ENCODE measurements at places on chromosomes 5 and 9.

- no peak for DNase-seq
These were observed 62.8 kb upstream of the IL33 start for GRCh38 chr9:6152788-6153187.

DNA sequence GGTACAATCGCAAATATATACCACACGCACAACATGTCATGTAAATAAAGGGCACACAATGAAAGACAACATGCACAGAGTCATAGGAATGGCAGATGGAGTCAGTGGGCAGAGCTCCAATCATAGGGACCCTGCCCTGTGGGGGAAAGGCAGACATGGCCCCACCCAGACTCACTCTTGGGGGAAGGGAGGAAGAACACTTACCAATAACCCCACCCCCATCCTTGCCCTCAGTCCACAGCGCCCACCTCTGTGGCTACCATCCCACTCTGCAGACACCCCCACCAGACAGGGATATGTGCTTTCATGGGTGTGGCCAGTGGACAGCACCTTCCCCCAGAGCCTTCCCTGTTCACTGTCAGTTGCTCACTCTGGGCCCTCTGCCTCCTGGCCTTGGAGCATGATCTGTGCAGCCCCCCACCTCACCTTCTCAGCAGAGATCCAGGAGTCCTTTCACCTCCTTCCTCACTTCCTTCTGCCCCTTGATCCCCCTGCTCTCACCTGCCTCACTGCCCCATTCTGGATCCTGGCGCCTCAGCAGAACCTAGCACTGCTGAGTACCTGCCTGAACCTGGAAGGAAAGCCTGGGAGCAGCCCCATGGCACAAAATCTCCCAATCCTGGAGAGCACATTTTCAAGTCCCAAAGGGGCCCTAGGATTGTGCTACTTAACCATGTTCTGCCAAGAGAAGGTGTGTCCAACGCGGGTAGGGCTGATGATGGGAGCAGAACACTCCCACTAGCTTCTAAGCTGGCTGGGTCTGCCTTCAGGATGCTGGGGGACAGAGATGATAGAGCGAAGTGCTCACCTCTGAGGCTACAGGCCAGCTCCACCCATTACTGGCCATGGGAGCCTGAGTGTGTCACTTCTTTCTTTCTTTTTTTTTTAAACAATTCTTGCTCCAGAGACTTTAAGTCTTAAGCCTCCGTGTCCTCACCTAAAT lies 1.5 kb upstream of the PHF19 start:
- DNase-seq: peak; percentile 57

DNA sequence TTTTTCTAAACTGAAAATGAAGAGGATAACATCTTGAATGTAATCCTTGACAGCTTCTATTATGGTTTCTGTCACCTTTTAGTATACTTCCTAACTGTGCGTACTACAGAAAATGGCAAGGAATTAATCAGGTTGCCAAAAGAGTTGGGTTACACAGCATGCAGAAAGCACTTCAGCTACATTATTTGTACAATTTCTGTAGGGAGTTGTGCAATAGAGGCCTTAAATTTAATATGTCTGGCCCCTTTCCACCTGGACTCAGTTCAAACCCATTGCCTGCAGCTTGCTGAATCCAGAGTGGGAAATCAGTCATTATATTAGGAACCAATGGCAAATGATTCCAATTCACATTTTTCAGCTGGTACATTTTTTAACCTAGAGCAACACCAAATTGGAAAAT lies 549.7 kb downstream of the CSNK1G3 start:
- no peak for DNase-seq

DNA sequence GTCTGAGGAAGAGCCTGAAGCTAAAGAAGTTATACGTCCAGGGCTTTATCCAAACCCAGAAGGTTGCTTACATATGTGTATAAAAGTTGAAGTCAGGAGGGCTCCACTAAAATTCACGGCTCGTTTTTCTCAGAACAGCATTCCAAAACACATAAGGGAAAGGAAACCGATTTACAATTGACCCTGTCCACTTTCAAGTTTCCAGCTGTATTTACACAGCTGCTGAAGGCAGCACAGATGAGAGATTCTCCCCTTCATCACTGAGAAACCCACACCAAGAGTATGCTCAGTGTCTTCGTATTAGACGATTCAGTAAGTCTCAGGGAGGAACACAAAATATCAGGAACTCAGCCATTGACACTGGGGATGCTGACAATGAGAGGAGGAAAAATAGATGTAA lies 5.9 kb upstream of the NREP start:
- no peak for DNase-seq

DNA sequence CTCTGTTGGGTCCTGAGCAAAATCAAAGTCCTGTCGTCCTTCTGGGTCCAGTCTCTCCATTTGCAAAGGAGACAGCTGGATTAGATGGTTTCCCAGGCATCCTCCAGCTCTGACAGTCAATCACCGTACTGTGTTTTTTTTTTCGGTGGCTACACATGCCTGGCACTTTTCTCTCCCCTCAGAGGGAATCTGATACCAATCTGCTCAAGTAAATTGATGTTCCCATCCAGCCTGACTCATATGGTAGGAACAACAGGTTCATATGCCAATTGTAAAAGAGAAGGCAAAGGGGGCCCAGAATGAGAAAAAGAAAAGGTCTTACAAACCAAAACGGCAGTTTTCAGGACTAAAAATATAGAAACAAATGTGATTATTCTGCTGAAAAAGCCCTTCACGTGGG lies 1.2 kb downstream of the FBXO10 start:
- no peak for DNase-seq

DNA sequence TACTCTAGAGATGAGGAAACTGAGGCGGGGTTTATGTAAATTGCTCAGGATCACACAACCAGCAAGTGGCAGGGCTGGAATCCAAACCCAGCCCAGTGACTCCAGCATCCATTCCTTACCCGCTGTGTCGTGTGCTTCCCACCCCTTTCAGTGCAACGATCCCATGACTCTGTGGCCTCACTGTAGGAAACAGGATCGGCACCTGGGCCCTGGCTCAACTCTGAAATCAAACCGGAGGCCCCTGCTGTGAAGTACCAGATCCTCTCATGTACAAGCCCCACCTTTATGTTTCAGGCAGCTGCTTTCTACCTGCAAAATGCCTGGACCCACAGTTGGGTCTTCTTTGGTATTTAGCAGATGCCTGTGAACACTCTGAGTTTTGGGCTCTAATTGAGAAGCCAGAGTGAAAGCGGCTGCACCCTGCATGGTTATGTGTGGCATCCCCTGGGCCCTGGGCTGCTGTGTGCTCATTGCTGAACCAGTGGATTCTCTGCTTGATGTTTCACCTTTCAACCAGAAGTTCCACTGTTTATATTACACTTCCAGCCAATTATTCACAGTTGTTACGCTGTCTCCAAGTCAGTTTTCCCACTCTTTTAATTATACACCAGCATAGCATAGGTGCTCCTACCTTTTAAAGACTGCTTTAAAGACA lies 36.7 kb downstream of the ABLIM3 start:
- DNase-seq: no peak

DNA sequence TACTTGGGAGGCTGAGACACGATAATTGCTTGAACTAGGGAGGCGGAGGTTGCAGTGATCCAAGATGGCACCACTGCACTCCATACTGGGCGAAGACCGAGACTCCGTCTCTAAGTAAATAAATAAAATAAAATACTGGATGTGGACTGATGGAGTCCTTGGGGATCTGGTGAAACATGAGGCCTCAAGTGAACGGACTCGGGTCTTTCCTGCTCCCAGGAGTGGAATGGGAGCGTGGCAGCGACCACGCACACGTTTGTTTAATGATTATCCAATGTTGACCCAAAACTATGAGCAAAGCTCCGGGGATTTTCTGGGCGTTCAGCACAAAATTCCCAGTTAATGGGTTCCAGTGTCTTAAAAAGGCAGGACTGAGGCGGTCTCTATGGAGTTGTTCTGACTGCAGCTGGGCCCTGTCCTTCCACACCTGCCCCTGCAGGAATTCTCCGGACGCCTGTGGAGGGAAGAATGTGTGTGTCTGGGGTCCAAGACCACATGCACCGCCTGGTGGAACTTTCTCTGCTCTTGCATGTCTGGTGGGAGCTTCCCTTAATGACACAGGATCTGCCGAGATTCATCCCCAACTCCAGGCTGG lies 26.6 kb downstream of the NEK6 start:
- no peak for DNase-seq

GRCh38 chr5:8953016-8953415 lies 592.9 kb downstream of the SEMA5A start:
- DNase-seq: no peak

- DNase-seq: no peak
These were observed 38.8 kb downstream of the NFX1 start for GRCh38 chr9:33329117-33329563.

DNA sequence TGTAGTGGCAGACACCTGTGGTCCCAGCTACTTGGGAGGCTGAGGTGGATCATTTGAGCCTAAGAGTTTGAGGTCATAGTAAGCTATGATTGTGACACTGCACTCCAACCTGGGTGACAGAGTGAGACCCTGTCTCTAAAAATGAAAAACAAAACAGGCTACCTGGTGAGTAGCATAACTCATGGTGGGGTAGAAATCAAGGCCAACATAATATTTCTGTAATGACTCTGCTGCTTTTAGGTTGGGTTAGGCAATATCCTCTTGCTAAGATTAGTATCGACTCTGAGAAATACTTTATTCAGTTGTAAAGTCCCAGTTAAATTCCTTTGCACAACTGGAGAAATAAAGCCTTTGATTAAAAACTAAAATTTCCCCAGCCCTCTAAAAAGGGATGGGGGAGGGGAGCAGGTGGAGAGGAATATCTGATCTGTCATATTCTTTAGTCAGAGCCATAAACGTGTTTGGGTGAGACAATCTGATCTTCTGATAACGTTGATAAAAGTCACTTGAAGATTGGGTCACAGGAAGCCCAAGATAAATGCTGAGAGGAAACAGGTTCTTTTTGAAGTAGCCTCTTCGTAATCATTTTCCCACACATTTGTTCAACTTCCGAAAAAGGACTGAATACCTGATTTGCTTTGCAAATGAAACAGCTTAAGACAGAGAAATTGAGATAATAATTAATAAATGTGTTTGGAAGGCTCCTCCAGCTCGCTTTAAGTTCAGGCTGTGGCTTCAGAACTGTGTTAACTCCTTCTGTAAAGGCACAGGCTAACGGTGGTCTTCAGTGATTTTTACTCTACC lies 14.9 kb downstream of the IL4 start:
- peak; percentile 51 for DNase-seq

- no peak for DNase-seq
These were observed 105.9 kb downstream of the GADD45G start for GRCh38 chr9:89710697-89711096.

GRCh38 chr9:121503444-121503843 lies 3.8 kb upstream of the GGTA1 start:
- no peak for DNase-seq

DNA sequence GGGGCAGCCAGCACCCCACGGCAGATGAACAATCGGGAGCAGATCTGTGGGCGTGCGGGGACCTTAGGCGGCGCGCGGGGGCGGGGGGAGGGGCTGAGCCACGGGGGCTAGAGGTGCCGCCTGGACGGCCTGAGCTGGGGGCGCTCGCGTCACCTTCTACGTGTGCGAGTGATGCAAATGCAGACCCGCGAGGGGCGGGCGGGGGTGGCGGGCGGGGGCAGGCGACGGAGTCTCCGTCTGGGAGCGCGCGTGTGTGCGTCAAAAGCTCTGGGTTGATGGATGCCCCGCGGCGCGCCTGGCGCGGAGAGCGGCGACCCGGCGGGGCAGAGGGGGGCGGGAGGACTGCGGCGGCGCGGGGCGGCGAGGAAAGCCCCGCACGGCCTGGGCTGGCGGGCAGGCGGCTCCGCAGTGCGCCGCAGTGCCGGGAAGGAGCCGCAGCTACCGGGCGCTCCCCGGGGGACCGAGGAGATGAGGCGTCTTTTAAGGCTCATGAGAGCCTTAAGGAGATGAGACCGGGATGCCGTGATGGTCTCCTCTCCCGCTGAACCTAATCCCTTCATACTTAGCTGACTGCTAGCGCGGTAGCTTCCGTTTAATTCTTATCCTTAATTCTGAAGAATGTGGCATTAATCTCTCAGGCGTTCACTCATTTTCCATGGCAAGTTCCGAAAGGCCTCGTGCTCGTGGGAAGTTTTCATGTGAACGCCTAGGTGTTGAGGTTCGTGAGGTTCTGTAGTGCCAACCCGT lies 1.5 kb downstream of the SV2C start:
- DNase-seq: peak; percentile 30

- no peak for DNase-seq
These were observed 237.1 kb downstream of the RFX3 start for GRCh38 chr9:3288686-3289085.

- no peak for DNase-seq
These were observed 396.6 kb upstream of the ZNF608 start for GRCh38 chr5:125143011-125143410.

DNA sequence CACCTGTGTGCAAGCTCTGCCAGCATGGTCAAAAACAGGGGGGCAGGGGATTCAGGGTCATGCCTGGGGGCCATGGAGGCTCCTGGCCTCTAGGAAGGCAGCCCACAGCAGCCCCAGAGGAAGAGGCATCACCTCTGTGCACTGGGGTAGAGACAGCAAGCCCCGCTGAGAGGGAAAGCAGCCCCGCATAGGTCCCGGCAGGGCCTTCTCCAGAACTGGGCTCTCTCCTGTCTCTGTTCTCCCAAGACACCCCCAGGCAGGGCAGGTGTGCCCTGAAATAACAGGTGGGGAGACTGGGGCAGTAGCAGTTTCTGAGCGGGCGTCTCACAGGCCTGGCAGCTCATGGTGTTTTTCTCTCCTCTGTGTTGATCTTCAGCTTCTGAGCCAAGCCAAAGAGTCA lies 279.1 kb downstream of the HSPA4 start:
- DNase-seq: no peak

GRCh38 chr9:72749276-72749675 lies 203.6 kb downstream of the ALDH1A1 start:
- DNase-seq: no peak

DNA sequence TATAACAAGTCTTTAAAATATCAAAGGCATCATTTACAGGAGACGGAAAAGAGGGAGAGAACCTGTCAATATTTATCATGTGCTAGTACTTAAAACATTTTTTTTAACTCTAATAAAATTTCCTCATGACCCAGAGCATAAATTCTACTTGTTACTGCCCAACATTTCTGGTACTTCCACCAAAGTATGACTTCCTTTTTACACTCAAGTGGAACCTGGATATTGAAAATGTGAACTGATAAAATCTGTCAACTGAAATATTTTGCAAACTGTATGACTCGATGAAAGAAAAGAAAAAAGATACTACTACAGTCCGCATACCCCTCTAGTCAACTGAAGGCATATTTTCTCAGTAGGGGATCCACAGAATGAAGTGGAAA lies 37.1 kb downstream of the FAM13B start:
- no peak for DNase-seq

DNA sequence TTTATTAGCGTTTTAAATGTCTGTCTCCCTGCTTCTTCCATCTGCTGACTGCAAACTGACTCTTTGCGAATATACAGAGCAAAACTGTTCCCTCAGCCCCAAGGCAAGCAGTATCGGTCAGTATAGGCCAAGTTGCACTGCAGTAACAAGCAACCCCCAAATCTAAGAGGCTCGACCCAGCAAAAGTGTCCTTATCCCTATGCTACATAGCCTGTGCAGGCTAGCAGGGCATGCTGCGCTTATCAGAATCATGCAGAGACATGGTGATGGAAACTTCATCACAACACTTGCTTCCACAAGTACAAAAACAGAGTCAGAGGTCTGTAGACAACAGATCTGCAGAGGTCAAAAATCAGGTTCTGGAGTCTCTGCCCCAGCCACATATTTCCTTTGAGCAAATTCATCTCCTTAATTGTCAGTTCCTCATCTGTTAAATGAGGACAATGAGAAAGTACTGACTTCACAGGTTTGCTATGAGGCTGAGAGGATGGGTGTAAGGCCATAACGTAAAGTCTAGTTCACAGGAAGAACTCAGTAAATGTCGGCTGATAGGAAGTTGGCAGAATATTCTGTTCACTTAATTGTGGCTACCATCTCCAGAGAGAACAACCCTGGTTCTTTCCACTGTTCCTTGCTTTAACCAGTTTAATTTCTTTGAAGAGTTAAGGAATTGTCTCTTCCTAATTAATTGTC lies 9.6 kb upstream of the IL17B start:
- no peak for DNase-seq

Data from stimulated activated CD4-positive, alpha-beta T cell treated with anti-CD3 and anti-CD28 coated beads, Interleukin-15, amount 100 ng/mL, for 24 hours (primary cell).